ENCODE measurements at places on chromosomes 12 and 14. TPM values are rescaled to one million over a fixed set of nuclear protein-coding genes. Genes with fewer than 3 reads are reported as not detected.

Gene SPRYD3
- total RNA-seq: 48.6 TPM

Gene REM2
- total RNA-seq: 1.9 TPM

Gene USP15
- 48.2 TPM for total RNA-seq

Gene SVOP
- not detected for total RNA-seq

Gene SYNDIG1L
- total RNA-seq: not detected

Gene GLT1D1
- 9.5 TPM for total RNA-seq

GRCh38 chr14:103179094-103179493, 55.8 kb downstream of the TNFAIP2 start:
- no peak for DNase-seq

GRCh38 chr12:89529738-89530137, 3.9 kb upstream of the POC1B start:
- DNase-seq: no peak

DNA sequence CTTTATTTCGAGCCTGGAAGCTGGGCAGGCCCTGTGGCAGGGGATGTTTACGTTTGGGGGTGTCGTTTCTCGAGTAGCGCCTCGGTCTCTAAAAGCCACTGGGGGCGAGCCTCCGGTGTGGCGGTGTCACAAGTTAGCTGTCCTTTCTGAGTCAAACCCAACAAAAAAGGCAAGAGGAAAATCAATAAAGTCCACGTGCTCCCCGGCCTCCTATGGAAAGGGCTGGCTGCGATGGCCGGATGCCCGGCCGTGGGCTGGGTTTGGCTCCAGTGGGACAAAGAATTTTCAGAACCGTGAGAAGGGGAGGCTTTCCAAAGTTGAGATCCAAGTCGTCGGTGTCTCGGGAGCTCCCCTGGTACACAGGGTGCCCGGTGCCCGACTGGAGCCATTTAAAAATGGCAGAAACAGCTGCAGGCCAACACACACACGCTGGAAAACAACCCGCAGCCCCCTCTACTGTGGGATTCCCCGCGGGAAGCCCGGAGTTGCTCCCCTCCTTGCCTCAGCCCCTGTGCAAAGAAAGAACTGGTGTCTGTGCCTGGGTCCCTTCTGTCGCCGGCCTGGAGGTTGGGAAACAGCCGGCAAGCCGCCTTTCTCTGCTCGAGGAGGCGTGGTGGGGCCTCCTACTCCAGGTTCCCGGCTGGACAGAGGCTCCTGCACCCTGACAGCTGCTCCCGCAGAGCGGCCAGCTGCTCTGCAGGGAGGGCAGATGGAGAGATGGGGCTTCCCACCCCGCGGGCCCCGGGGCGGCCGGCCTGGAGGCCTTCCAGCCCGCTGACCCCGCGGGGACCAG, 1.9 kb downstream of the BCL7A start:
- peak; percentile 87 for DNase-seq

DNA sequence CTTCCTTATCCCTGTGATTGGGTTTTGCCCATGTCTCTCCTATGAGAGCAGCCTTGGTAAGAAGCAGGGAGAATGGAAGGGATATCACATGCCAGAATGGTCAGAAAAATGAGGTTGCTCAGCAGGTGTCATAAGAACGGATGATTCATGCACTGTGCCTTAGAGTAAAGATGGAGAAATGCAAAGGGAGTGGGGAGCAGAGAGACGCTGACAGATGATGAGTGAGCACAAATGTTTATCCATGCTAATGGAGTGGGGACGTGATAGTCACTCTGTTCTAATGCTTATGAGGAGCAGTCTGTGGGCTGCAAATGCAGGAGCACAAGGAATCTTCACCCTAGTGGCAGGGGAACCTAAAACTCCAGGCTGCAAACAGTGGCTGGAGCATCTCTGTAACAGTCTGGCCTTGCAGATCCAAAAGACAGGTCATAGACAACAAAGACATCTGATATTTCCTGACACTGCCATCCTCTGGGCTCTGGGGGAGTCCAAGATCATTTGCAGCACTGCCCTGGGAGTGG, 243.2 kb downstream of the CACNA1C start:
- peak; percentile 49 for DNase-seq

GRCh38 chr14:63209160-63209559, 4.9 kb downstream of the RHOJ start:
- no peak for DNase-seq

DNA sequence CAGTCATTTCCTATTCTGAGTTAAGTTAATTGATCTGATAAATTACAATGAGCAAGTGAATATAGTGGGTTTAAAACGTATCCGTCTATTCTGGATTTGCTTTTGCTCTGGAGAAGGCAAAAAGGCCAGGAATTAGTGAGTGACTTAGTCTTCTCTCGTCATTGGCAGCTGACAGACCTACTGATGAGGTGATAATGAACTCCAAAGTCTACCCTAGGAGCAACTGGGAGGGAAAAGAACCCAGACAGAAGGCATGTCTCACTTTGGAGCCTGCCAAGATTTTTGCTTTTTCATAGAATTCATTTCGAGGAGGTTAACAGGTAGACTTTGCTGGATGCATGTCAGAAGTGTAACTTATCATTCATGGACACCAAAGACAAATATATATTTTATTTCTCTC, 270.3 kb downstream of the FBXL14 start:
- no peak for DNase-seq

- no peak for DNase-seq
These were observed 385.9 kb downstream of the EGLN3 start for GRCh38 chr14:33564774-33565630.

DNA sequence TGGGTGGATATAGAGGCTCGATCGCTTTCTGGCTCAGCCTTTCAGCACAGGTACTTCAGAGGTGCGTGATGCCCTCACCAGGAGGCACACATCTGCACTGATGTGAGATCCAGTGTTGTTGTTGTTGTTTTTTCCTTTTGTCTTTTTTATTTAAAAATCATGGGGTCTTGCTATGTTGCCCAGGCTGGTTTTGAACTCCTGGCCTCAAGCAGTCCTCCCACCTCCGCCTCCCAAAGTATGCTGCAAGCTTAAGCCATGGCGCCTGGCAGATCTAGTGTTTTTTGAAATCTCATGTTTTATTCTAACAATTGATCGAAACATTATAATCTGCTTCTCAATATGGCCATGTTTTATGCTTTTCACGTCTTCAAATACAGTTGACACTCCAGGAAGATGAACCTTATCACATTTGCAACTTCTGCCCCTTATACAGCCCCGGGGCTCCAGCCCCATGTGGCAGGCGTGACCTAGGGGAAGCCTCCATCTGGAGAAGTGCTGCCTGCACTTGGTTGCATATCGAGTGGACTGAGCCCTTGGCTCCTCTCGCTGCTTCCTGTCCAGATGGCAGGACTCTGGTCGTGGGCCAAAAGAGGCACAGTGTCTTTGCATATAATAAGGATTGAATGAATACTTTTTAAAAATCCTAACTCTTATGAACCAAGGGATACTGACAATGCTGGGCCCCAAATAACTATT, 71.7 kb downstream of the TRAF3 start:
- no peak for DNase-seq

GRCh38 chr12:123237646-123238329, 4.6 kb downstream of the MTRFR start:
- DNase-seq: peak; percentile 78

DNA sequence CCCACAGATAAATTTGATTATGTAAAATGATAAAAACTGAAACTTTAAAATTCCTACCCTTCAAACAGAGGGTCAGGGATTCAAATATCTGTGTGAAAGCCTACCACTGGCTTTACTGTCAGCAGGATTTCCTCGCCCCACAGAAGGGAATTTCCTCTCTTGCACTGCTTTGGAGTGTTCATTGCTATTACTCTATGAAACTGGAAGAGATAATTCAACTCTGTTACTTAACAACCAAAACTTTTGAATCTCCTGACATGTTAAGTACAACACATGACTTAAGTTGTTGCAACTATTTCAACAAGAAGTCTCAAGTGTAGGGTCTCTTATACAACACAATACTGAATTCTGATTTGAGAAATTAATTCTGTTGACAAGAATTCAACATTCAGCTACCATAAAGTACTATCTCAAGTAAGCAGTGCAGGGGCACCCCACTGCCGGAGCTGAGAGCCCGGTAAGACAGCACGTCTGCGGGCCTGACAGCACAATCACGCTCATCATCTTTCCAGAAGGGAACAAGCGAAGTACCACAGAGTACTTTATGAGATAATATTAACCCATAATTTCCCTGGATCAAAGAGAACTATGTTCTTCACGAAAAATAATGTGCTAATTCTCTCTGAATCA, 22.9 kb downstream of the DICER1 start:
- no peak for DNase-seq

DNA sequence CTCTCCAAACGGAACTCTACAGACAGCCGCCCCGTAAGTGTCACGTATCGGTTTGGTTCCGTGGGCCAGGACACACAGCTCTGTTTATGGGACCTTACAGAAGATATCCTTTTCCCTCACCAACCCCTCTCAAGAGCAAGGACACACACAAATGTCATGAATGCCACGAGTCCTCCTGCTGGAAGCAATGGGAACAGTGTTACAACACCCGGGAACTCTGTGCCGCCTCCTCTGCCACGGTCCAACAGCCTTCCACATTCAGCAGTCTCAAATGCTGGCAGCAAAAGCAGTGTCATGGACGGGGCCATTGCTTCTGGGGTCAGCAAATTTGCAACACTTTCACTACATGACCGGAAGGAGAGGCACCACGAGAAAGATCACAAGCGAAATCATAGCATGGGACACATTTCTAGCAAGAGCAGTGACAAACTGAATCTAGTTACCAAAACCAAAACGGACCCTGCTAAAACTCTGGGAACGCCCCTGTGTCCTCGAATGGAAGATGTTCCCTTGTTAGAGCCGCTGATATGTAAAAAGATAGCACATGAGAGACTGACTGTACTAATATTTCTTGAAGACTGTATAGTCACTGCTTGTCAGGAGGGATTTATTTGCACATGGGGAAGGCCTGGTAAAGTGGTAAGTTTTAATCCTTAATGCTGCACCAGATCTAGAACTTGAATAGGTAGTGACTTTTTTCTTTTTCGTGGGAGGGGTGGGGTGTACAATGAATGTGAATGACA, 69.7 kb downstream of the WDR20 start:
- no peak for DNase-seq

DNA sequence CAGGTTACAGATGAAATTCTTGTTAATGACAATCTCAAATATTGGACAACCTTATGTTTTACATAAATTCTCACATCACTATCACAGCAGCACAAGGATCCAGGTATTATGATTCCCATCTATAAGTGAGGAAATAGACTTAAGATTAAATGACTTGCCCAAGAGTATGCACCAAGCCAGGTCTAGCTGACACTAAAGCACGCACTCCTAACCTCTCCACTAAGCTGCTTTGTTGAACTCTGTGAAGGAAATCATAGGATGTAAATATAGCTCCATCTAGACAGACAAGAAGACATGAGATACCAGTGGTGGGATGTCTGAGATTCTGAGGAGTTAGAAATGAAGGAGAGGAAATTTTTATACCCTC, 87.9 kb downstream of the PHLDA1 start:
- DNase-seq: no peak

DNA sequence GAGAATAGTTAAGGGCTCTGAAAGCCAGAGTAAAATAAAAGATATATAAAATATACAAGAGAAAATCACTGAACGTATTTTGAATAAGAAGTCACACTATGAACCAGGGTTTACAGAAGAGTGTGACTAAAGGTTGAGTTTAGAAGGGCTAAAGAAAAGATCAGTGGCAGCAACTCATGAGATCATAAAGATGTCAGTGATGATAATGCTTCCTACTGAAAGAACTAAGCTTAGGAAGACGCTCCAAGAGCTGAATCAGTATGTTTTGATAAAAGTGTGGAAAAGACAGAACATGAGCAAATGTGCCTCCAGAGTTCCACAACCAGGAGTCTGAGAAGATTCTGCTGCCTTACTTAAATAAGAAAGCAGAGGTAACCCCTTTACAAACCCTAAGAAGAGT, 74.6 kb downstream of the KITLG start:
- no peak for DNase-seq

DNA sequence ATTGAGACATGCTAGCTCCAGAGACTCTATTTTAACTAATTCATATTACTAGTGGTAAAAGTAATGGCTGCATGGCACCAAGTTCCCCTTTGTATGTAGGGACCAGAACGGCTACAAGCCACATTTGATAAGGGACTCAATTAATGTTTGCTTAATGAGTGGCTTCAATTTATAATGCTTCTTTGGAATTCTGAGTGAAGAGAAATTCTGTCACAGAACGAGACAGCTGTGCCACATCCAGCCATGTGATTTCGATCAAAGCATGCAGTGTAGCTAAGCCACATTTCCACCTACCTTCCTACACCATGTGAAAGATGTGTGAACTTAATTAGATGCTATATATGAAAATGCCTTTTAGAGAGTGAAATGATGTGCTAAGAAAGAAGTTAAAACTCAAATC, 217.4 kb downstream of the ACSS3 start:
- no peak for DNase-seq

DNA sequence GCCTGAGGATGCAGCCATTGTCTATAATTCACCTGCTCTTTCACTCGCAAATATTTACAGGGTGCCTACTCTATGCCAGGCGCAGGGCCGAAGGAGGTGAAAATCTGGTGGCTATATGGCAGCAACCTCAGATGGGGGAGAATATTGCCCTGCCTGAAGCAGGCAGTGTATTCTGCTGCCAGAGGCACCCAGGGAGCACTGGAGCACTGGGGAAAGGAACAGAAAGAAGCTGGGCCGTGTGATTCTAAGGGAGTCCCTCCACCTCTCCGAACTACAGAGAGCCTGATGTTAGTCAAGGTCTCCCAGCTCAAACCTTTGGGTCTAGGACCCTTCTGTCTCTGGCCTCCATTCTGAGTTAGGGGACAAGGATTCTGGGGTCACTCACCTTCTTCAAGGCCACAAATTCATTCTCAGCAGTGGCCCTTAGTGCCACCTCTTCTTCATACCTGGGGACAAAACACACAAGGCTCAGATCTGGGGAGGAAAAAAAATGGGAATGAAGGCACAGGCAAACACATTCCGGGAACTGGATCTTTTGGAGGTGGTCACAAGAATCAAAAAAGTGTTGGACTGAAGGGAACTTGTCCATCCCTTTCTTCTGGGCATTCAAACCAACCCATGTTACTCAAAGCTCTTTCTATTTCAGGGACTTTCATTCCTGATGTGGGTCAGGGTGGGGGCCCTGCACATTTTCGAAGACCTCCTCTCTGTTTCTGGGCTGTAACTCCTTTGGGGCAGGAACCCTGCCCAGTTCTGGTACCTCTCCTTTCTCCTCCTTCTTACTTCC, 19.3 kb upstream of the KRT86 start:
- no peak for DNase-seq

All from ascending aorta (tissue), 2 donors.